ENCODE measurements at places on chromosomes 7 and 10.

DNA sequence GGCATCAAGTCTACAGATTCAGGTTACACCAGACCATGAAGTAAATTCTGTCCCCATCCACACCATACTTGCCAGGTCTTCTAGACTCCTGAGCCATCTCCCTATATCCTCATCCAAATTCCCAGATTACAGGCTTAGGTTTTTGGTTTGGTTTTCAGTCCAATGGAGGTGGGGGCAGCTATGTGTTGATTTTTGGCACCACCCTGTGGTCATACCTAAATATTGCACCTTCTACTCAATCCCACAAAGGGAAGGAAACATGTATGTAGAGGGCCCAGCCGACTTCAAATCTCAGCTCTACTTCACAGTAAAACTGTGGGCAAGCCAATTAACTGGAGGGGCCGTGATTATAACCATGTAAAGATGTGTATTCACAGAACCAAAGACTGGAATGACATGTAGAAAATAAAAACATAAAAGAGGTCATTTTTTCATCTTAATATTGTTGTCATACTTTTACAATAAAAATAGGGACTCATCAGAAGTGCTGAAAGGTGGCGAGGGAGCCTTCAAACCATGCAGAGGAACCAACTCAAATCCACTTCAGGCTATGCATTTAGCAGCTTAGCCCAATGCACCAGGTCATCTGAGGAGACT, 19.8 kb downstream of the ERCC6 start:
- peaks cover 6% of the 10 kb centered on the region for H3K36me3 ChIP-seq
- H3K27me3 ChIP-seq, result no peaks in the 10 kb centered on the region
- H3K4me3 ChIP-seq, result no peak overlapping the region
- no peak overlapping the region for H3K27ac ChIP-seq

DNA sequence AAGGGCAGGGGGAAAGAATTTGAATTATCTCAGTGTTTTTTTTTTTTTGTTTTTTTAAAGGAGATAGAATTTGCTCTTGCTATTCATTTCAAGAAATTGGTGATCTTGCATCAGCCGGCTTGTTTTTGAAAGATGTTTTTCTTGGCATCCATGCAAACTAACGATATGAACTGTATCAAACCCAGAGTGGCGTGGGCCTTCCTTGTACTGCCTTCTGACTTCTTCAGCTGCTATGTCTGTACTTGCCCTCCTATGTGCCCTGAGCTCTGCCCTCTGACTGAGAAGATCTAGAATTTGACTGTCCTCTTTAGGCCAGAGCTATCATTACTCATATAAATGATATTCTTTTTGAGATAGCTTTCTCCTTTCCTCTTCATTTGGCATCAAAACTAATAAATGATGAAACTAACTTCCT, 183.1 kb downstream of the EXOC4 start:
- no peaks in the 10 kb centered on the region for H3K27me3 ChIP-seq
- DNase-seq, result no peak
- no peaks in the 10 kb centered on the region for H3K4me1 ChIP-seq
- H3K4me3 ChIP-seq, result no peak overlapping the region

GRCh38 chr7:142248166-142249160, 9.4 kb downstream of the PRSS58 start:
- no peak overlapping the region for H3K27ac ChIP-seq
- H3K4me1 ChIP-seq, result no peaks in the 10 kb centered on the region
- no peaks in the 10 kb centered on the region for H3K27me3 ChIP-seq

- no peak for DNase-seq
- no peaks in the 10 kb centered on the region for H3K36me3 ChIP-seq
- H3K27me3 ChIP-seq, result no peaks in the 10 kb centered on the region
- H3K27ac ChIP-seq, result no peak overlapping the region
Observed at GRCh38 chr10:92989250-92989649, 71.3 kb upstream of the CYP26C1 start.

Measured in breast epithelium (tissue), 4 donors.